ENCODE measurements at places on chromosomes 4 and X.

DNA sequence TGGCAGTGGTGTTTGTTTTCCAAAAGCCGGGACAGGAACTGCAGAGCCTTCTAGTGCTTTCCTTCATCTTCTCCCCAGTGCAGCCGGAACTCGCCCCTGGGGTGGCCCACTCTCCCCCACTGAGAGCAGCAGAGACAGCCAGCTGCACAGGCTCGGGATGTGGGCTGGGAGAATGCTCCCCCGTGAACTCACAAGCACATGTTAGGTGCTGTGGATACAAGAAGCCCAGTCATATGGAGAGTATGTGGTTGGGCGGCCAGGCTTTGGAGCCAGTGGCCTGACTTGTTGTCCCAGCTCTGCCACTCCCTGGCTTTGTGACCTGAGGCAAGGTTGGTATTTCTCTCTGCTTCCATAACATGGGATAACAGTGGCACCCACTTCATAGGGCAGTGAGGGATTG is 9.4 kb upstream of the KIAA0232 start:
- DNase-seq = no peak

DNA sequence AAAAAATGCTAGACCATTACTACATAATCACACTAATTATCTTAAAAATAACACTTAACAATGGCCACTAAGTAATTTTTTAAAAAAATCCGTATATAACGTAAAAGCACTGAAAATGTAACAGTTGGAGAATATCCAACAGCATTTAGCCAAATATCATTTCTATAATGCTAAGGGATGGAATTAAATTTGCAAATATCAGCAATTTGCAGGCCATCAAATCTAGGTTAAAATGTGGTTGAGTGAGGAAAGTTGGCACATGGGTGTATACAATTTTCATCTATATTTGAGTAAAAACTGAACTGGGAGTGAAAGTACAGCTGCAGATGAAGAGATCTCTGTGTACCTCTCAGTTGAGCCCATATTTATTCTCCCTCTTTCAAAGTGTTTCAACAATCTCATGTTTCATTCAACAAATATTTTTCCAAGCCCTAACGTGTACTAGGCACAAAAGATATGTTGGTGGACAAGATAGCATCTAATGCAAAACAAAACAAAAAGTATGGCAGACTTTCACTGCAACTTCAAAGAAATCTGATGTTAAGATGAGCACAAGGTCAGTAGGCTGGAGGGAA is 63.0 kb downstream of the MBNL3 start:
- DNase-seq = no peak

DNA sequence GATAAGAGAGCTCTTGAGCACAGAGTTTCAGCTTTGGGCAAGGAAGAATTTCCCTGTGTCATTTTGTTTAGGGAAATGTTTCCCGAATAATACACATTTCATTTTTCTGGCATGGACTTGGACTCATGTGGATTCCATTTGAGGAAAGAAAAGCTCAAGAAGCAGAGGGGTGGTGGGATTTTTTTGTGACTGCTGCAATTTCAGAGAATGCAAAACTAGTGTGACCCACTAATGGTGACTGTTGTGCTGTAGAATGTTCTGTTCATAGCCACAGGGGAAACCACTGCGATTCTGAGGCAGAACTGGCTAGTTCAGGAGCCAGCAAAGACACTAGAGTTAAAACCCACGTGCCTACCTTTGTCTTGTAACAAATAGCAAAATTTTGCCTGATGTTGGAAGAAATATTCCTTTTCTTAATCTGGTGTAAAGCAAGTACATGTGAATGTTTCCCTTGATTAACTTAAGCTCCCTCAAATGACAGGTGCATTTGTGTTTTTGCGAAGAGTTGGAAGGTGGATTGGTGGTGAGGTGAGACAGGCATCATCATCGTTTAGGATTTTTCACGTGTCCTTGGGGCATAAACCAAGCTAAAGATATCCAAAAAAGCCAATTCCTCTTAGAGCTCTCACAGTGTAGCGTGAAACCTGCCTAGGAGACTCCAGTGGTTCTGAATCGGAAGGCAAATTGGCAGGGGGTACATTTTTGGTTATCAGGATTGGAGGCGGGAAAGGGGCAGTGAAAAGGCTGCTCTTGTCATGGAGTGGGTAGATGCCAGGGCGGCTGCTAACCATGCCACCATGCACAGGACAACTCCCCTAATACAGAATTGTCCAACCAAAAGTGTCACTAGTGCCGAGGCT is 38.0 kb upstream of the FAM9C start:
- no peak for DNase-seq

- no peak for DNase-seq
These were observed 83.1 kb upstream of the ARSJ start for GRCh38 chr4:114062499-114062898.

DNA sequence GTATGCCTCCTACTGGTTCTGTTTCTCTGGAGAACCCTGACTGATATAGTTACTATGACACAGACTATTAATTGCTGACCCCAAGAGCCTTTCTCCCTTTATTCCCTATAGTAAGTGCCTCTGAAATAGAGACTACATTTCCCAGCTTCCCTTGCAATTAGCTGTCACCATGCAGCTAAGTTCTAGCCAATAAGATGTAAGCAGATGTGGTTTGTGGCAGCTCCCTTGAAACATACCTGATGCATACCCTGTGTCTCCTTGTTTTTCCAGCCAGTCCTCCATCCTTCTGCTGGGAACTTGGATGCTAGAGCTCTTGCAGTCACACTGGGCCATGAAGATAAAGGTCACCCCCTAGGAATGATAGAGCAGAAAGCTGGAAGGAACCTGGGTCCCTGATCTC is 9.7 kb upstream of the TMEM165 start:
- DNase-seq = no peak

DNA sequence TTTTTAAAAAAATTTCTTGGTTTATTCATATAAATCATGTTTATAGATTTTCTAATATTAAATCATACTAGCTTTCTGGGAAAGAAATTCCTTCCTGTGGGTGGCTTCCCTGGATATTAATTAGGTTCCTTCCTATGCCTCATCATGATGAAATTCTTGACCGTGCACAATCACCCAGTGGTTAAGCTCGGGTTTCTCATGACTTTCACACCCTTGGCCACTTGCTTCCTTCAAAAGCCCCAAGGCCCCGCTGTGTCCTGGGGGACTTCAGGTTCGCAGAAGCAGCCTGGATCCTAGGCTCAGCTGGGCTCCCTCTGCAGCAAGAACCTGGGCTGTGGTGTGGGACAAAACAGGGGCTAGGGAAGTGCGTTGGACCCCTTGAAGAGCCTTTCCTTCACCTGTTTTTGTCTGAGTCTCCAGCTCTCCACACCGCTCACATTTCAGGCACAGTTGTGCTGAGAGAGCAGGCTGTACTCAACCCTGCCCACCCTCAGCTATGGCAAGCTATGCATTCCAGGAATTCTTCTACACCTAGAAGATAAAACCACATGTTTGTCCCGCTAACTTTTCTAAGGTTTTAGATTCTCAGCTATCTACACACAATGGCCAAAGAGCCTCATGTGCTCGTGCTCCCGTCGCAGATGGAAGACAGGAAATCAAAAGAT is 48.9 kb upstream of the TMSB15B start:
- no peak for DNase-seq

GRCh38 chrX:46559062-46559461 is 13.8 kb upstream of the ZNF674 start:
- no peak for DNase-seq

DNA sequence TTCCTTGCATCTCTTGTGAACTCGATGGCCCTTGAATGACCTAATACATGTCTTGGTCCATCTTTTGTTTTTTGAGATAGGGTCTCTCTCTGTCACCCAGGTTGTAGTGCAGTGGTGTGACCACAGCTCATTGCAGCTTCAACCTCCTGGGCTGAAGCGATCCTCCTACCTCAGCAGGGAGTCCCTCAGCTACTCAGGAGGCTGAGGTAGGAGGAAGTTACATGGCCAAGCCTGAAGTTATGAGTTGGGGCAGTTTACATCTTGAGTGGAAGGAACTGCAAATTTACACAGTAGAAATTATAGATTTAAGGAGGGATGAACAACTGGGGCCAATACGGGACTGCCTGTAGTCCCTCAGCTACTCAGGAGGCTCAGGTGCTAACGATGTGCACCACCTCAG is 97.2 kb upstream of the METTL14 start:
- DNase-seq = no peak

- no peak for DNase-seq
These were observed 108.9 kb downstream of the USP46 start for GRCh38 chr4:52550186-52550585.

- no peak for DNase-seq
These were observed 32.7 kb upstream of the NKRF start for GRCh38 chrX:119638725-119639471.

- DNase-seq = no peak
These were observed 27.9 kb downstream of the PPARGC1A start for GRCh38 chr4:23861897-23862296.

- no peak for DNase-seq
These were observed 23.2 kb downstream of the NDNF start for GRCh38 chr4:121049072-121049599.

DNA sequence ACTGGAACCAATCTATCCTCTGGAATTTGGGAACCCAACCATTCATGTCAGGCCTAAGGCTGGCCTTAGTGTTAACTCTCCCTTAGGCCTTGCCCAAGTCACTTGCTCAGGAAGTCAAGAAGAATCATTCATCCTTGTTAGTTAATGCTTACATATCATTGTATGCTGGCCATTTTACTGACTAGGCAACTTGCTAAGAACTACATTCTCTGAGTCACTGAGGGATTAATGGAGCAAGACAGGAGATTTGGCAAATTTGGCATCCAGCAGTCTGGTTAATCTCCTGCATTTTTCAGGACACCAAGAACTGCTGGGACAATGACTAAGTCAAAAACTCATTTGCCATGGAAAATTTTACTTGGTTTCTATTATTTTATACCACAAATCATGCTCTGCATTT is 115.8 kb upstream of the DDIT4L start:
- DNase-seq = no peak

DNA sequence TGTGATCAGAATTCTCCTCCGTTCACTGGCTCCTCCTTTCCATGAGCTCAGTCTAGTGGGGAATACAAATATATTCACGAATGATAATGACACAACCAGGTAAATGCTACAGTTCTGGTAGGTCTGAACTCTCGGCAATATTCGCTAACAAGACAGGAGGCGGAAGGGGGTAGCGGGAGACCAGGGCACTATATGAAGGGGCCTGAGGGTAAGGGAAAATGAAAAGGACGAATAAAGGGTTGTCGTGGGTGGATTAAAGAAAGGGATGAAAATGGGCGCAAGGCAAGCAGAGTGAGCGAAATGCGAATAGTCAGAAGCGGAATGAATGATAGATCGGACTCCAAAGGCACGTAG is 743 bp downstream of the NKAP start:
- no peak for DNase-seq

GRCh38 chr4:86482306-86483172 is 111.6 kb upstream of the PTPN13 start:
- DNase-seq = no peak

- DNase-seq = peak; percentile 0
These were observed 333.9 kb upstream of the FSTL5 start for GRCh38 chr4:162497564-162498167.

DNA sequence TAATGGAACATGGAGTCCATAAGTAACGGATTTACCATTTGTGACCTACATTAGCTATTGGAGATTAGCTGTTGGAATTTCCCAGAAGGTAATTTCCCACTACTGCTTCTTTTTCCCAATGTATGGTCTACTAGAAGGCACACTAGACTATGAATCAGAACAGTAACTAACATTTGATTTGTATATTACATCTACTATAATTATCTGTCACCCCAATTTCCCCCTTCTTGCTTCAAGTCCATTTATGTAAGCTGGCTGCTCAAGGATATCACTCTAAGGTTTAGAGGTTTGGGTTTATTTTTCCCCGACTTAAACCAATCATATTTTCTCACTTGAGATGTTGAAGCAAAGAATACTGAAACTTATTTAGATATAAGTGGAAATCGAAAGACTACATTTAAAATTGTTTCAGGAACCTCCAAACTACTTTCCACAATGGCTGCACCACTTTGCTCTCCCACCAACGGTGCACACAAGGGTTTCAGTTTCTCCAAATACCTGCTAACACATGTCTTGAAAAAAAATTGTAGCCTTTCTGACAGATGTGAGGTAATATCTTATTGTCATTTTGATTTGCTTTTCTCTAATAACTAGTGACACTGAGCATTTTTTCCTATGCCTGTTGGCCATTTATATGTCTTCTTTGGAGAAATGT is 33.3 kb upstream of the H2AZ1 start:
- no peak for DNase-seq
